ENCODE measurements at places on chromosomes 16 and 17.

GRCh38 chr16:79128706-79129105 is 471.8 kb downstream of the MAF start:
- no peak for DNase-seq

DNA sequence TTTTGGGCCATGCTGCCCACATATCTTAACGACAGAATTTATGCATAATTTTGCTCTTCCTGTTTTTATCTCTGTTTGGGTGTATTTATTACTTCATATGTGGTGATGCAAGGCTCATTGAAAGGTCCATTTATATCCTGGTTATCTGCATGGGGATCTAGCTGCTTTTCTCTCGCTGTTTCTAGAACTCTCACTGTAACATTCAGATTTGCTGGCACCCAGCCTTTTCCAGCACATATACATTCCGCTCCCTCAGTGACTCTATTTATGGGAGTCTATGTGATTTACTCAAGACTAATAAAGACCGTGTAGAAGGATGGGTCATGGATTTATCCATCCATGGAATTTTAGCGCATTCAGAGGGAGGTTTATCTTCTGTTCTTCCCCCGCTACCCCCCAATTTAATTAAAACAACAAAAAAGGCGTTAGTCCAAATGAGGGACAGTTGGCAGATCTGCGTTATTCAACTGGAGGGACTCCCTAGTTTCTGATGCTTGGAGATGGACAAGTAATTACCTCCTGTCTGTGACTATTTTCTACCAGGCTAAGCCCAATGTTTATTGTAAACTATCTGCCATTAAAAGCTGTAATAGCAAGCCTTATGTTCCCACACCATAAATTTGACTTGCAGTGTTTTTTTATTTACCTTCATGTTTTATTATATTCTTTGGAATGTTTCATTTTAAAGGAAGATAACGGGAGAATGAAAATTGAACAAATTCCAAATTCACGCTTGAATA is 19.8 kb upstream of the MARCHF10 start:
- DNase-seq = no peak

DNA sequence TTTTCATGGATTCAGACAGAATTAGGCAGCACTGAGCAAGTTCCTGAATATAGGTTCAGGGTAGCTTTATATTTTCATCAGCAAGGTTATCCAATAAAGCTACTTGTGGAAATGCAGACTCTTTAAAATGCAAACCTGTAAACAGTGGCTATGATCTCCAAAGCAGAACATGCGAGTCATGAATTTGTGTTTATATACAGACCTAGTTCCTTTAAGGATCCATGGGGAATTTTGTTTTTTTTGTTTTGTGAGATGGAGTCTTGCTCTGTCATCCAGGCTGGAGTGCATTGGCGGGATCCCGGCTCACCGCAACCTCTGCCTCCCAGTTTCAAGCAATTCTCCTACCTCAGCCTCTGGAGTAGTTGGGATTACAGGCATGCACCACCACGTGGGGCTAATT is 14.8 kb downstream of the CLEC16A start:
- DNase-seq = no peak

GRCh38 chr16:88361775-88362174 is 21.0 kb upstream of the ZNF469 start:
- DNase-seq = no peak

- DNase-seq = no peak
Observed at GRCh38 chr16:83458612-83459011, 349.2 kb upstream of the HSBP1 start.

DNA sequence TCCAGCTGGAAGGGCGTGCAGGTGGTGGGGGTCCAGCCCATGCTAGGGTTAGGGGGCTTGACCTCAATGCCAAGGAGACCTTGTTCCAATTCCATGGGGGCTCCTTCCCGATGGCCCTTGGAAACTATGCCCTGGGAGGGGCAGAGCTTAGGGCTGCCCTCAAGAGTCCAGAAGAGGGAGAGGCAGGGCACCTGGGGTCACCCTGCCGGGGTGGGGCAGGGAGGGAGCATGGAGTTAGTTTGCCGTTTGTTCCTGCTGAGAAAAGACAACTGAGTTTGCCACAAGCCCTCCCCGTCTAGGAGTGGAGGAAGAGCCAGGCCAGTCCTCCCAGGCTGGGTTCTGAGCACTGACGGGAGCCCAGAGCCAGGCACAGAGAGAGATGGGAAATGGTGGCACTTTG is 21.4 kb downstream of the MMP15 start:
- DNase-seq = no peak

- no peak for DNase-seq
Observed at GRCh38 chr16:88312732-88313131, 70.0 kb upstream of the ZNF469 start.

DNA sequence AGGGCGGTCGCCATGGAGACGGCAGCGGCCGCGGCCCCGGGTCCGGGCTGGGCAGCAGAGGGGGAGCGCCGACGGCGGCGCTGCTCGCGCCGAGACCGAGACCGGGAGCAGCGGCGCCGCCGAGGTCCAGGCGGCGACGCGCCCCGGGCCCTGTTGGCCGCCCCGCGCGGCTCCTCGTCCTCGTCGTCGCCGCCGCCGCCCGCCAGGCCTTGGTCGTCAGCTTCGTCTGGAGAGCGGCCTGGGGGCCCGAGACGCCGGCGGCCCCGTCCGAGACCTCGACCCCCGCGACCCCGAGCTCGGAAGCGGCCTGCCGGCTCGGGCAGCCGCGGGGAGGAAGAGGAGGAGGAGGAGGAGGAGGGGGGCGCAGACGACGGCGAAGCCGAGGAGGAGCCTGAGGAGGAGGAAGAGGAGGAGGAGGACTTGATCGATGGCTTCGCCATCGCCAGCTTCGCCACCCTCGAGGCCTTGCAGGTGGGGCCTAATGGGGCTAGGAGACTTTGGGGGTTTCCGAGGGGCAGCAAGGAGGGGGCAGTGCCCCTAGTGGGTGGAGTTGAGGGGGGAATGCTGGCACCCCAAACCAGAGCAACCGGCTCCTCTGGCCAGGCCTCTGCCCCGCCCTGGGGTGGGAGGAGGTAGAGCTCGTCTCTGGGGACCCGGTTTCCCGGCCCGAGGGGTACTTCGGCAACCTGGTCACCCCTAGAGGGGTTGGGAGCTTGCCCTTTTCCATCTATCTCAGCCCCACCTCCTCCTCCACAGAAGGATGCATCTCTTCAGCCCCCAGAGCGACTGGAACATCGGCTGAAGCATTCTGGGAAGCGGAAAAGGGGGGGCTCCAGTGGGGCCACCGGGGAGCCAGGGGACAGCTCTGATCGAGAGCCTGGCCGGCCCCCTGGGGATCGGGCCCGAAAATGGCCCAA is 1.5 kb downstream of the FBRS start:
- DNase-seq = peak; percentile 55

GRCh38 chr16:69709456-69710084 is 16.8 kb downstream of the NQO1 start:
- DNase-seq = peak; percentile 59

DNA sequence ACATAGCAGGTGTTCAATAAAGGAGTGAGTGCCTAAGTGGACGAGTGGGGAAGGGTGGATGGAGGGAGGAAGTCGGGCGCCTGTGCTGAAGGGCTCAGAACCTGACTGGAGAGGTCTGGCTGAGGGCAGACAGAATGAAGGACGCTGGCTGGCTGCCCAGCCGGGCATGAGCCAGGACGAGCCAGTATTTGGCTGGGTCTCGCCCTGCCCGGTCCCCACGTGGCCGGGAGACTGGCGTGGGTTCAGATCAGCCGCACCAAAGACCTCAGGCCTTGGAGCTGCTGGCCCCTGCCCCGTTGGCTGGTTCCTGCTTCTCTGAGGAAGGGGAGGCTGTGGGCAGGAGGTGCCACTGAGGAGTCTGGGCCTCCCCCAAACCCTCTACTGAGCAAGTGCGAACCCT is 79.8 kb downstream of the ENGASE start:
- DNase-seq = no peak

- DNase-seq = no peak
Observed at GRCh38 chr17:44847586-44847985, at the start of gene HIGD1B. Gene HIGD1B (plus strand): TSS chr17:44847883. CDS start chr17:44848153, 270 bp downstream.

- DNase-seq = no peak
Observed at GRCh38 chr16:76639685-76640289, 362.6 kb downstream of the CNTNAP4 start.

GRCh38 chr17:42436391-42436790 is 13.3 kb upstream of the CAVIN1 start:
- DNase-seq = no peak

- DNase-seq = no peak
Observed at GRCh38 chr17:81792675-81793615, 11.0 kb upstream of the GCGR start.

GRCh38 chr17:11486101-11486867 is 112.0 kb upstream of the DNAH9 start:
- DNase-seq = no peak

DNA sequence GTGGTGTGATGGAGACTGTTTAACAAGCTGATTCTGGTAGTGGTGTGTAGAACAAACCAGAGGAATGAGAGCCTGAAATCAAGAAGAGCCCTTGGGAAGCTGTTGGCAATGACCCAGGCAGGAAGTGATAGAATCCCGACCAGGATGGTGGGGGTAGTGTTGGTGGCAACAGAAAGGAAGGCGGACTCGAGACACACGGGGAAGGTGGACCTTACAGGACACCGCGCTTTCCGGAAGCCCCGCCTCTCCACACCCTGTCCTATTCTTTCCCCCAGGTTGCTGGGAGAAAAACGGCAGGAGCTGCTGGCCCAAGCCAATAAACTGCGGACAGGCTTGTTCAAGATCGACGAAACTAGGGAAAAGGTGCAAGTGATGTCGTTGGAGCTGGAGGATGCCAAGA is 30.0 kb upstream of the KDM6B start:
- no peak for DNase-seq

- no peak for DNase-seq
Observed at GRCh38 chr17:74987909-74988711, 678 bp downstream of the CDR2L start.

DNA sequence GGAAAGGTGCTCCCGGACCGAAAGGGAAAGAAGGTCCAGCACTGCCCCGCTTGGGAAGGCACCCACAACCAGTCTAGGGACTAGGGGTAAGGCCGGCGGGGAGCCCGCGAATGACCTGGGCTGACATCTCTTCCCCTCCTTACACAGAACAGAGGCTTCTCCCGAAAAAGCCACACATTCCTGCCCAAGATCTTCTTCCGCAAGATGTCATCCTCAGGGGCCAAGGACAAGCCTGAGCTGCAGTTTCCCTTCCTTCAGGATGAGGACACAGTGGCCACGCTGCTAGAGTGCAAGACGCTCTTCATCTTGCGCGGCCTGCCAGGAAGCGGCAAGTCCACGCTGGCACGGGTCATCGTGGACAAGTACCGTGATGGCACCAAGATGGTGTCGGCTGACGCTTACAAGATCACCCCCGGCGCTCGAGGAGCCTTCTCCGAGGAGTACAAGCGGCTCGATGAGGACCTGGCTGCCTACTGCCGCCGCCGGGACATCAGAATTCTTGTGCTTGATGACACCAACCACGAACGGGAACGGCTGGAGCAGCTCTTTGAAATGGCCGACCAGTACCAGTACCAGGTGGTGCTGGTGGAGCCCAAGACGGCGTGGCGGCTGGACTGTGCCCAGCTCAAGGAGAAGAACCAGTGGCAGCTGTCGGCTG is 1.5 kb downstream of the CNP start:
- no peak for DNase-seq

DNA sequence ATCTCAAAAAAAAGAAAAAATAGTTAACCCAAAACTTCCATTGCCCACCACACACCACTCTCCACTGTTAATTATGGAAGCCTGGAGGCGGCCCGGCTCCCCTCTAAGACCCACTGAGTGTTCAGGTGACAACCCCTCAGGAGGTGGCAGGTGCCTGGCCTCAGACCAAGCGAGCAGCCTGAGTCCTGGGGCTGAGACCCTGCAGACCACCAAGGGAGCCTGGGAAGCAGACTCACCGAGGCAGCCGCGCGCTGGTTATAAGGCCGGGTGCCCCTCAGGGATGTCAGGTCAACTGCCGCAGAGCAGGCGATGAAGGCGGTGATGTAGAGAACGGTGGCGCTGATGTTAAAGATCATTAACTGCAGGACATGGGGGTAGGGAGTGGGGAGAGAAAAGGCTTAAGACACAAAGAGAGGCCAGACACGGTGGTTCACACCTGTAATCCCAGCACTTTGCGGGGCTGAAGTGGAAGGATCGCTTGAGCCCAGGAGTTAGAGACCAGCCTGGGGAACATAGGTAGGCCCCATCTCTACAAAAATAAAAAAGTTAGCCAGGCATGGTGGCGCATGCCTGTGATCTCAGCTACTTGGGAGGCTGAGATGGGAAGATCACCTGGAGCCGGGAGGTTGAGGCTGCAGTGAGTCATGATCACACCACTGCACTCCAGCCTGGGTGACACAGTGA is 13.3 kb downstream of the ARL2BP start:
- DNase-seq = no peak

GRCh38 chr16:69003500-69003899 is 102.0 kb upstream of the HAS3 start:
- no peak for DNase-seq

GRCh38 chr17:9162275-9162985 is 141.1 kb downstream of the NTN1 start:
- DNase-seq = no peak

DNA sequence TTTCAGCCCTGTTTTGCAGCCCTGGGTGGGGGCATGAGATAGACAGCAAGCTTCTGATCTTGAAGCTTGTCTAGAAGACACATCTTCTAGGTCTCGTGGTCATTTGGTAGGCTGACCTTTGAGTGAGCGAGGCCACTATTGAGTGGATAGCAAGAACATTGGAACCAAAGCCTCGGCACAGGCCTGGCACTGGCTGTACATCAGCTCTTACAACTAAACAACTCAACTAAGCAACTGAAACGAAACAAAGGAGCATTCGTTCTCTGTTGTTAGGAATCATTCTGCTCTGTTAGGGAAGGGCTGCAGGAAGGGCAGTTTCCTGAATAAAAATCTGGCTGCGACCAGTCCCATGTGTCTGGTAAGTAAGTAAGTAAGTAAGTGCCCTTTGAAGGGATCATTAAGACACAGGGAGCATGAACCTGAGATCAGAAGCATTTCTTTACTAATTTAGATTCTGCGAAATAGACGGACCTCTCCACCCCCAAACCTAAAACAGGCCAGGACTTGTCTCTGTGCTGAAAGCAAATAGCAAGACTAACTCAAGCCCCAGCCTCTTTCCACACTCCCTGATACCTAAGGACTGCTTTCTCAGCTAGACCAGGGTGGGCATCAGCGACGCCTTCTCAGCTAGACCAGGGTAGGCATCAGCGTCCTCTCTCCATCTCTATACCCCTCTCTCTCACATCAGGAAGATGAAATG is 22.7 kb downstream of the CYB561 start:
- no peak for DNase-seq

- DNase-seq = no peak
Observed at GRCh38 chr17:29982991-29983653, 41.7 kb downstream of the EFCAB5 start.

GRCh38 chr17:64160378-64160777 is 30.4 kb upstream of the ERN1 start:
- no peak for DNase-seq

- no peak for DNase-seq
Observed at GRCh38 chr17:72414032-72414396, 293.2 kb downstream of the SOX9 start.
